Iris pigment epithelial cell (primary cell): ENCODE measurements at places on chromosomes 1 and 21.

DNA sequence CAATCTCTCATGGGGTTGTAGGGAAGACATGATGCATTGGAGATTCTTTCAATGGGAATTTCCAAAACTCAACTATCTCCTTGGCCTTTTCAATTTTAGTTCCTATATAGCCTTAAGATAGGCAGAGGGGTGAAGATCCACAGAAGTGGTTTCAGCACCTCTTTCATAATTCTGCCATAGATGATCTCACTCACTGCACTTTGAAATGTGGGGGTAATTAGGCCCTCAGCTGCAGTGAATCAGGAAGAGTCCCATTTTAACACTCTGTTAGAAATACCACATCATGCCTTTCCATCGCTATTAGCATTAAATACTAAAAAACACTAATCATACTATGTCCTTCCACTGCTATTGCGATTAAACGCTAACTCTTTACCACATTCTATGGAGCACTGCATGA, 25.1 kb upstream of the EEIG2 start:
- no peak for DNase-seq

DNA sequence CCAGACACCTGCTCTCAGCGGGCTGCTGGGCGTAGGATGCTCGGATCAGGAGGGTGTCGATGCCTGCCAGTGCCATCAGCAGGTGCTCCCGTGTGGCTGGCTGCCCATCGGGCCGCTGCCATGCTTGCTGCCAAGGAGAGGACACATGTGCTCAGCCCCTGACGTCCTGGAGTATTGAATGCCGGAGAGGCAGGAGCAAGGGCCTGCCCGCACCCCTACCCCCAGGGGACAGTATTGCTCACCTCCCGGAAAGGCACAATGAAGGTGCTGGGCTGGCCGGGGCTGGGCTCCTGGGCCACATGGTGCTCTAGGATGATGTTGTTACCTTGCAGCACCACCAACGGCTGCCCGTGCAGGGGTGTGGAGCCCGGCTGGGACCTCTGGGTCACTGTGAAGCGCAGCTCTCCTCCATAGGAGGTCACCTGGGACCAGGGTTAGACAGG, 61.5 kb downstream of the HSPG2 start:
- no peak for DNase-seq

DNA sequence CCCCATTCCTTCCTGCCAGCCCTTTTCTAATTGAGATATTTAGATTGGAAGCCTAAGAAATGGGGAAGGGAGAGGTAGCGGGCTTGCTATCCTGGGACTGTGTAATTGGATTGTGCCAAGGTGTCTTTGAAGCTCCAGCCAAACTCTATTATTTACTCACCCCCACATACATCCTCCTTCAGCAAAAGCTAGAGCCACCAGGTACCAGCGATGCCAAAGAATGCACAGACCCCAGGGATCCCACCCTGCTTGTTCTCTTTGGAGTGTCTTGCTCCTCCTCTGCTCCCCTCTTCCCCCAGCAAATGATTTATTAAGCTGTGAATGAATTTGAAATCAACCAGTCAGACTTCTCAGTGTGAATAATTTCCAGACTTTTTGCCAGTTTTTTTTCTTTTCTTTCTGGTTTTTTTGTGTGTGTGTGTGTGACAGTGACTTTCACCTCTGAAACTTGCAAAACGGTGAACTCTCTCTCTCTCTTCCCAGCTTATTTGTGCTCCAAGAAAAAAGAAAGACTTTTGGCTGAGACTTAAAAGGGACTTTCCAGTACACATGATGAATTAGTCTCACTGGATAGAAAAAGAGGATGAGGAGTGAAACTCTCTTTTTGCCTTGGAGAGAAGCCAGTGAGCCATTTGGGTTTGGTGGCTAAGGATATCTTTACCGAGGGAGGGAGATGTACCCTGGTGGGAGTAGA, 1.8 kb downstream of the VASH2 start:
- no peak for DNase-seq

GRCh38 chr1:205926213-205926612, 17.0 kb downstream of the SLC26A9 start:
- DNase-seq, result no peak

- DNase-seq, result peak; percentile 78
Measured at GRCh38 chr1:89670163-89670562, 37.2 kb downstream of the LRRC8C start.

DNA sequence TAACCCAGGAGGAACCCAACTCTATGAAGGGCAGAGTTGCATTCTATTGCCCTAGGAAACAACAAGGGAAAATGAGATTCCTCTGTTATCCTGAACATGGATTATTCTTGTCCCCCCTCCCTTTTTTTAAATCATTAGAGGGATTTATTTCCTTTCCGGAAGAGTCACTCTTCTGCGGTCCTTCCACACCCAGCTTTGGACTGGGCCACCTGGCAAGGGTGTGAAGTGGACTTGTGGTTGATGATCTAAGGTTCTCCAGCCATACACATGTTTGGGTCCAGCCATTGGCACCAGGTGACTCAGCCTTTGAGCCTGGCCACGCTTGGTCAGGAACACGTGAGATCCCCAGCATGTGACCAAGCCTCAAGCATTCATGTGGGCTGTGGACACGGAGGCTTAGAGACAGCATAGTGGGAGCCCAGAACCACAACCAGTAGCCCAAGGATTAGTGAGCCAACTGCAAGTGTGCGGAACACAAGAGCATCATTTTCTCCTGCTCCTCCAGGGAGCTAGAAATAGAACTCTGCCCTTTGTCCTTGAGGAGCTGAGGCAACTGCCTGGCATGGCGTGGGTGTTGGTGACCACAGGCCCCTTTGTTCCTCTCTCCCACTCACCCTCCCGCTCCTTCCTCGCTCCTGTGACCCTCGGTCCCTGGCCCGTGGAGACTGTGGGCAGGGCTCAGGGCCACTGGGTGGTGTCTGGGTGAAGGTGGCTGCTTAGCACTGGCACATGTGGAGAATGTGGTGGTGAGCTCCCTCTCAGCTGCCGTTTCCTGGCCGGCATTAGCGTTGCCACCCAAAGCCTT, 50.1 kb downstream of the NENF start:
- DNase-seq, result peak; percentile 39

DNA sequence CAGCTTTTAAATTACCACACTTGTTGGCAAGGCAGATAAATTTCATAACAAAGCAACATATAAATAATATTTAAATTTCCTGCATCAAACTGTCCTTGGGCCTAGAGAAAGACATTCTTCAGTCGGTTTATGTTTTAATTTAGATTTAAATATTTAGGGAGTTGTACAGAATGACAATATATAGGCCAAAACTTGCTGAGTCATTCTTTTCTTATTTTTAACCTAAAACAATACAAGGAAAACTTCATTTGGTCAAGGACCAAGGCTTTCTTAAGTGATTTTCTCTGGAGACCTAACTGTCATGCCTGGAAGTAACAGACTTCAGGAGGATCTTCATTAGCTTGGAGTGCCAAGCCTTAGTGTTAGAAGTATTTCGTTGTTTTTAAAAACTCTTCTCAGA, 5.6 kb downstream of the MAP10 start:
- DNase-seq, result peak; percentile 8

- no peak for DNase-seq
Measured at GRCh38 chr1:24295535-24295934, 23.6 kb upstream of the GRHL3 start.

- DNase-seq, result peak; percentile 42
Measured at GRCh38 chr1:147541672-147542568, 619 bp downstream of the BCL9 start.

- DNase-seq, result no peak
Measured at GRCh38 chr1:89425056-89425455, 61.2 kb downstream of the GBP6 start.

GRCh38 chr1:202160377-202160940, at the start of gene PTPN7:
Gene PTPN7, minus strand, starts transcription at chr1:202160602. Its CDS starts 1,200 bp downstream, at chr1:202159402.
- DNase-seq, result no peak
